ENCODE measurements at places on chromosomes 12 and 14.

GRCh38 chr12:23781118-23781517, 168.4 kb downstream of the SOX5 start:
- H3K27me3 ChIP-seq, result no peaks in the 10 kb centered on the region
- DNase-seq, result no peak
- H3K36me3 ChIP-seq, result no peaks in the 10 kb centered on the region
- no peaks in the 10 kb centered on the region for H3K4me1 ChIP-seq
- H3K27ac ChIP-seq, result no peak overlapping the region

DNA sequence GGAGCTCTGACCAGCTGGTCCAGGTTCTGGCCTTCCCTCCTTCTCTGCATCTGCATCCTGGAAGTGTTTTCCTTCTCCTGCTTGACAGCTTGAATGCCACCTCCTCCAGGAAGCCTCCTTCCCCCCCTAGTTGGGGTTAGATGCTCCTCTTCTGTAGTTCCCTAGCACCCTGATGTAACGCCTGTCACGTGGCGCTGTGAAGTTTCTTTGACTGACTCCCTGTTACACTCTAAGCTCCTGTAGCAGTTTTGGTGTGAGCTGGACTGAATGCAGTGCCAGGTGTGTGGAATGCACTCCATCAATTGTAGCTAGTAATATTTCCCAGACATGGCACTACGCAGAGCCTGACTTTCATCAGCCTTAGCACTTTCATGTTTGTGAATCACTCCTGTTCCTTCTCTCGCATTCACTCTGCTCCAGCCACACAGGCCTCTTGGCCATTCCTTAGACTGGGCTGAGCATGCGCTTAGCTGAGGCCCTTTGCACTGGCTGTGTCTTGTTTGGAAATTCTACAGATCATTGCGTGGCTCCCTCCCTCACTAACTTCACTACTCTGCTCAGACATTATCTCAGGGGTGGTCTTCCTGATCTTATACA, 2.1 kb upstream of the FAIM2 start:
- H3K4me1 ChIP-seq, result peaks cover 14% of the 10 kb centered on the region
- no peak for DNase-seq
- no peaks in the 10 kb centered on the region for H3K27me3 ChIP-seq
- H3K36me3 ChIP-seq, result no peaks in the 10 kb centered on the region
- H3K27ac ChIP-seq, result no peak overlapping the region
- no peak overlapping the region for H3K4me3 ChIP-seq

DNA sequence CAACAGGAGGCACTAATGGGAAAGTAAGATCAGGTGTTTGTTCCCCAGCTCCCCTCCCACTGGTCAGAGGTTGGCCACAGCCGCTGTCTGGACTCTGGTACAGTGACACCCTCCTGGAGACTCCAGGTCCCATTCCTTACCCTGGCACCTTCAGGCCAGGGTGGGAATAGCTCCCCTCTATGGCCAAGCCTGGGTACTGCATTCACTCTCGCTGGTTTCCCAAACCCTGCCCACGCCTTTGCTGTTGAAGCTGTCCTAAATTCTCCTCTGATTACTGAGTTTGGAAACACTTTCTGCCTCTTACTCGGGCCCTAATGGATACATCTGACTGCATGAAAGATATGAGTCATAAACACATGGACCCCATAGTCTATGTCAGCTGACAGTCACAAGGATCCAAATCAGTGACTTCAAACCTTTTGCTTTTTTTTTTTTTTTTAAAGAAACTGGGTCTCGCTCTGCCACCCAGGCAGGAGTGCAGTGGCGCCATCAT, 17.9 kb downstream of the HRK start:
- DNase-seq, result no peak
- no peak overlapping the region for H3K27ac ChIP-seq
- no peak overlapping the region for H3K4me3 ChIP-seq
- no peaks in the 10 kb centered on the region for H3K36me3 ChIP-seq
- peaks cover 3% of the 10 kb centered on the region for H3K27me3 ChIP-seq

DNA sequence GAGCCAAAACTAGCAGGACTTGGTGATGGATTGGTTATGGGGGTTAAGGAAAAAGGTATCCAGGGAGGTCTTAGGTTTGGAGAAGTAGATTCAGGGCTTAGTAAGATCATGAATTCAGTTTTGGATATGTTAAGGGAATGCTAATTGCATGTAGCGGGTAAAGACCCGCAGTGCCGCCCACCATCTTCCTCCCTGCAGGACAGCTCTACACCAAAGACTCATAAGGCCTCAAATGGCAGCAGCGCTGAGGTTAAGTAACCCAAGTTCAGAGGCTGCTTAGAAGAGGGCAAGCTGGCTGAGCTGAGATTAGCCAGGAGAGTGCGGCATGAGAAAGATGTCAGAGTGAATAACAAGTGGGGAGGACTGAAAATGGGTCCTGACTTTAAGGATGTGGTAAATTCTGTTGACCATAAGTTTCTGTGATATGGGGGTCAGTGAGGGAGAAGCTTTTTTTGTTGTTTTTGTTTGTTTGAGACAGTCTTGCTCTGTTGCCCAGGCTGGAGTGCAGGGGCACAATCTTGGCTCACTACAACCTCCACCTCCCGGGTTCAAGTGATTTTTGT, 26.2 kb downstream of the RAD9B start:
- H3K4me1 ChIP-seq, result no peaks in the 10 kb centered on the region
- no peak overlapping the region for H3K4me3 ChIP-seq
- H3K27ac ChIP-seq, result no peak overlapping the region
- H3K36me3 ChIP-seq, result peaks cover 22% of the 10 kb centered on the region
- DNase-seq, result no peak
- no peaks in the 10 kb centered on the region for H3K27me3 ChIP-seq

- peaks cover 25% of the 10 kb centered on the region for H3K4me1 ChIP-seq
- H3K36me3 ChIP-seq, result no peaks in the 10 kb centered on the region
- H3K27me3 ChIP-seq, result no peaks in the 10 kb centered on the region
Measured at GRCh38 chr14:22824711-22825359, 4.9 kb upstream of the MRPL52 start.

DNA sequence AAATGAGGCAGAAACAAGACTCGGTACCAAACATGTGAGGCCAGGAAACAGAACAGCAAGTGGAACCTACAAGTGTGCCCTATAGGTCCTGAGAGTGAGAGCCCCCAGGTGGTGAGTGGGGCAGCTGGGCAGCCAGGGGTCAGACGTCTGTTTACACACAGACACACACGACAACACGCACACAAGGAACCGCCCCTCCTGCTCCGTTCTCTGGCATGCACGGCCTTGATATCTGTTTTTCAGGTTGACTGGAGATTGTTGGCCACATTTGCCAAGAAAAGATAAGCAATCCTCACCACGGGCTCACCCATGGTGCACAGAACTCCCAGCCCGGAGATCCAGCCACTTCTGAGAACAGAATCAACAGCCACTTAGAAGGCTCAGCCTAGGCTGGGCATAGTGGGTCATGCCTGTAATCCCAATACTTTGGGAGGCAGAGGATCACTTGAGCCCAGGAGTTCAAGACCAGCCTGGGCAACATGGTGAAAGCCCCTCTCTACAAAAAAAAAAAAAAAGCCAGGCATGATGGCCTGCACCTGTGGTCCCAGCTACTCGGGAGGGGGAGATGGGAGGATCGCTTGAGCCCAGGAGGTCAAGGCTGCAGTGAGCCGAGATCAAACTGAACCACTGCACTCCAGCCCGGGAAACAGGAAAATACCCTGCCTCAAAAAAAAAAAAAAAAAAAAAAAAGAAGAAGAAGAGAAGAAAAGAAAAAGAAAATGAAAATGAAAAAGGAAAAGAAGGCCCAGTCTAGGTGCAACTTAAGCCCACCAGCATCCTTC, 19.4 kb upstream of the EIF5 start:
- H3K27ac ChIP-seq, result no peak overlapping the region
- no peak overlapping the region for H3K4me3 ChIP-seq
- H3K4me1 ChIP-seq, result no peaks in the 10 kb centered on the region
- no peak for DNase-seq
- H3K36me3 ChIP-seq, result no peaks in the 10 kb centered on the region

GRCh38 chr12:25500651-25501050, 52.4 kb downstream of the LMNTD1 start:
- H3K36me3 ChIP-seq, result no peaks in the 10 kb centered on the region
- no peak overlapping the region for H3K4me3 ChIP-seq
- no peak for DNase-seq
- no peaks in the 10 kb centered on the region for H3K27me3 ChIP-seq

- H3K4me1 ChIP-seq, result no peaks in the 10 kb centered on the region
- no peaks in the 10 kb centered on the region for H3K36me3 ChIP-seq
- DNase-seq, result no peak
- no peaks in the 10 kb centered on the region for H3K27me3 ChIP-seq
- H3K4me3 ChIP-seq, result no peak overlapping the region
Measured at GRCh38 chr12:91627225-91627624, 444.6 kb upstream of the DCN start.

GRCh38 chr14:101761881-101762529, 496 bp downstream of the PPP2R5C start:
- H3K27ac ChIP-seq, result no peak overlapping the region
- peak overlapping the region; percentile 60 for H3K4me3 ChIP-seq
- H3K27me3 ChIP-seq, result no peaks in the 10 kb centered on the region
- H3K36me3 ChIP-seq, result peaks cover 17% of the 10 kb centered on the region

DNA sequence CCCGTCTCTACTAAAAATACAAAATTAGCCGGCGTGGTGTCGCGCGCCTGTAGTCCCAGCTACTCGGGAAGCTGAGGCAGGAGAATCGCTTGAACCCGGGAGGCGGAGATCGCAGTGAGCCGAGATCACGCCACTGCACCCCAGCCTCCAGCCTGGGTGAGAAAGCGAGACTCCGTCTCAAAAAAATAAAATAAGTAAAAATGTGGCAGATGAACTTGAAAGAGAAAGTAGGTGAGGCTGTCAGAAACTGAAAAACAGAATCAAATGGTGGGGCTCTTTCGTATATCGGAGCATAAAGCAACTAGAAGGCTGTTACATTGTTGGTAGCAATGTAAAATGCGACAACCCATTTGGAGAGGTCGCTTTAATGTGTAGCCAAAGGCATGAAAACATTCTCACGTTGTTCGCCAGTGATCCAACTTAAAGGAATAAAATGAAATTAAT, 767 bp upstream of the CCNT1 start:
- no peaks in the 10 kb centered on the region for H3K27me3 ChIP-seq
- peak overlapping the region; percentile 97 for H3K27ac ChIP-seq
- peak overlapping the region; percentile 84 for H3K4me3 ChIP-seq
- DNase-seq, result no peak
- peaks cover 37% of the 10 kb centered on the region for H3K4me1 ChIP-seq

GRCh38 chr14:53946071-53946403, 10.6 kb downstream of the BMP4 start:
- no peaks in the 10 kb centered on the region for H3K4me1 ChIP-seq
- no peak overlapping the region for H3K27ac ChIP-seq
- DNase-seq, result no peak
- H3K27me3 ChIP-seq, result peaks cover 12% of the 10 kb centered on the region

DNA sequence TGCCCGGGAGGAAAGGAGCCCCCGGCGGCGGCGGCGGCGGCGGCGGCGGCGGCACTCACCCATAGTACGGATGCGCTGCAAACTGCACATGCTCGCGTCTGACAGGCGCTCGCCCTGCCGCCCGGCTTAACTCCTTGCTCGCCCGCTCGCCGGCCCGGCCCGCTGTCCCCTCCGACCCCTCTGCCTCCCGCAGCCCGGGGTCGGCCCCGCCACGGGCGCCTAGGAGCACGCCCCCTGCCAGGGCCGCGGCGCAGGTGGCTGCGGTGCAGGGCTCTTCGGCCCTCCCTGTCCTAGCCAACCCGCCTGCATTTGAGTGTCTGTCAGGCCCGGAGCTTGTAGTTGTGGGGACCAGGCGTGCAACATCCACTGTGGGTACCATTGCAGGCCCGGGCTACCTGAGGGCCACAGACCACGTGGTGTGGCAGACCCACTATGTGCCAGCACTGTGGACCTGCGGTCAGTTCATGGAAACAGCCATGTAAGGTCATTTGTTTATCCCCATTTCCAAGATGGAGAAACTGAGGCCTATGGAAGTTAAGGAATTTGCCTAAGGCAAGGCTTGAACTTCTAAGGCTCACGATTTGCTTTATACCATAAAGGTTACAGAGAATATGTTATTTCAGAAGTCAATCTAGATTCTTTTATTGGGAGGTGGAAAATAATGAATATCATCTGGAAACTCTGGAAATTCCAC, 17.6 kb upstream of the PLEKHH1 start:
- no peaks in the 10 kb centered on the region for H3K36me3 ChIP-seq
- no peak overlapping the region for H3K27ac ChIP-seq
- peaks cover 28% of the 10 kb centered on the region for H3K4me1 ChIP-seq

- no peak overlapping the region for H3K4me3 ChIP-seq
- DNase-seq, result no peak
- H3K36me3 ChIP-seq, result no peaks in the 10 kb centered on the region
- H3K27ac ChIP-seq, result no peak overlapping the region
- H3K4me1 ChIP-seq, result no peaks in the 10 kb centered on the region
- no peaks in the 10 kb centered on the region for H3K27me3 ChIP-seq
Measured at GRCh38 chr12:38154096-38155019, 162.2 kb upstream of the ALG10B start.

- no peak for DNase-seq
- no peaks in the 10 kb centered on the region for H3K27me3 ChIP-seq
- no peak overlapping the region for H3K4me3 ChIP-seq
- peaks cover 20% of the 10 kb centered on the region for H3K36me3 ChIP-seq
- no peak overlapping the region for H3K27ac ChIP-seq
Measured at GRCh38 chr14:92997343-92998061, 74.6 kb downstream of the CHGA start.

GRCh38 chr12:96313606-96314005, 86.6 kb downstream of the CDK17 start:
- H3K4me1 ChIP-seq, result no peaks in the 10 kb centered on the region
- H3K27me3 ChIP-seq, result no peaks in the 10 kb centered on the region

DNA sequence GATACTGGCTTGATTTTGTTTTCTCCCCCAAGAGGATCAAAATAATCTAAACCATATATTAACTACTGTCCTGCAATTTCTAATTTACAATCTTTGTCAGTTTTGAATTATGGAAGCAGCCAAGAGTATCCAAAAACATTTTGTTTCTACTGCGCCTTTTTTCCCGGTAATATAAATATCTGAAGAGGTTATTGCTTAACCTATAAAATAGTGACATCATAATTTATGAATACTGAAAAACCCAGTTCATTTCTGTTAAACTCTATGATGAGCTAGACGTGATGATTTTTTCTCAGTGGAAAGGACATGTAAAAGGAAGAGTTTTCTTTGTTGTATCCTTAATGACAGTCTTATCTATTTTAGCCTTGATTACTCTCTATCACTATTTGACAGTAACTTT, 3.2 kb upstream of the SSPN start:
- no peaks in the 10 kb centered on the region for H3K36me3 ChIP-seq
- no peak for DNase-seq
- H3K4me1 ChIP-seq, result peaks cover 5% of the 10 kb centered on the region
- no peak overlapping the region for H3K4me3 ChIP-seq

- H3K27ac ChIP-seq, result no peak overlapping the region
- no peaks in the 10 kb centered on the region for H3K27me3 ChIP-seq
- no peak for DNase-seq
- H3K4me3 ChIP-seq, result no peak overlapping the region
Measured at GRCh38 chr14:68767248-68767645, 25.6 kb downstream of the ZFP36L1 start.

- no peak overlapping the region for H3K4me3 ChIP-seq
- DNase-seq, result no peak
- no peaks in the 10 kb centered on the region for H3K4me1 ChIP-seq
- no peaks in the 10 kb centered on the region for H3K36me3 ChIP-seq
- H3K27ac ChIP-seq, result no peak overlapping the region
- no peaks in the 10 kb centered on the region for H3K27me3 ChIP-seq
Measured at GRCh38 chr14:85088192-85088591, 441.8 kb upstream of the FLRT2 start.

Data from CD4-positive, alpha-beta T cell (primary cell).